ENCODE measurements at places on chromosomes 6 and 20.

- no peaks in the 10 kb centered on the region for H3K36me3 ChIP-seq
- H3K27me3 ChIP-seq, result no peaks in the 10 kb centered on the region
- H3K4me3 ChIP-seq, result no peak overlapping the region
- H3K27ac ChIP-seq, result peak overlapping the region; percentile 95
Measured at GRCh38 chr20:37822141-37822601, 80.8 kb upstream of the VSTM2L start.

DNA sequence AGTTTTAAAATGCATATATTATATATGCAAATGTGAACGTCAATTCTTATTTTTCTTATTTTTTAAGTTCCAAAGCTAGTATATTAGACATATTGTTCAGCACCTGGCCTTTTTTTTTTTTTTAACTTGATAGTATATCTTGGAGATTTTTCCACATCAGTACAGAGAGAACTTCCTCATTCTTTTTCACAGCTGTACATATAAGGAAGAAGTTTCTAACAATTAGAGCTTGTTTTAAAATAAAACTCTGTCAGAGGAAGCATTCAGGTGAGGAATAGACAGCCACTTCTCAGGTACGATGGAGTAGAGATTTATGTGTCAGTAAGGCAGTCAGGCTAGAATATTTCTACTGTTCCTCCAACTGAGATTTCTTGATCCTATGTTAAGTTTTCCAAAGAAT lies 233.1 kb upstream of the SUPT3H start:
- H3K4me3 ChIP-seq, result no peak overlapping the region
- H3K27ac ChIP-seq, result no peak overlapping the region
- H3K4me1 ChIP-seq, result peaks cover 13% of the 10 kb centered on the region
- H3K36me3 ChIP-seq, result no peaks in the 10 kb centered on the region
- no peak for DNase-seq

- peak overlapping the region; percentile 89 for H3K27ac ChIP-seq
- peak; percentile 47 for DNase-seq
- no peaks in the 10 kb centered on the region for H3K27me3 ChIP-seq
- H3K4me1 ChIP-seq, result peaks cover 60% of the 10 kb centered on the region
Measured at GRCh38 chr6:3753228-3753835, 1.8 kb upstream of the PXDC1 start.

DNA sequence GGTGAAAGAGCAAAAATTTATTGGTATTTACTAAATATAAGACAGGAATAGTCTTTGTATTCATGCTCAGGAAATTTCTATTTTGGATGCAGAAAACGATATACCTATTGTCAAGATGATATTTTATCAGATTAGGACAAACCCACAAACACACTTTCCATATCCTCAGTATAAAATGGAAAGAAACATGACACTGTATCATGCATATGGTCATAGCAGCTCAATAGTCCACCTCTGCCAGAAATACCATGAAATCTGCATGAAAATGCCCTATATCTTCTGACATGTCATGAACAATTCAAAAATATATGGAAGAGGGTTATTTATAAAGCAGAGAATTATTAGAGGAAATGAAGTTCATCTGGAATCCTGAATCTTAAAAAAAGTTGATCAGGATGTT lies 11.7 kb upstream of the HINT3 start:
- no peak overlapping the region for H3K4me3 ChIP-seq
- no peaks in the 10 kb centered on the region for H3K36me3 ChIP-seq
- no peaks in the 10 kb centered on the region for H3K27me3 ChIP-seq
- H3K27ac ChIP-seq, result peak overlapping the region; percentile 89
- no peak for DNase-seq

DNA sequence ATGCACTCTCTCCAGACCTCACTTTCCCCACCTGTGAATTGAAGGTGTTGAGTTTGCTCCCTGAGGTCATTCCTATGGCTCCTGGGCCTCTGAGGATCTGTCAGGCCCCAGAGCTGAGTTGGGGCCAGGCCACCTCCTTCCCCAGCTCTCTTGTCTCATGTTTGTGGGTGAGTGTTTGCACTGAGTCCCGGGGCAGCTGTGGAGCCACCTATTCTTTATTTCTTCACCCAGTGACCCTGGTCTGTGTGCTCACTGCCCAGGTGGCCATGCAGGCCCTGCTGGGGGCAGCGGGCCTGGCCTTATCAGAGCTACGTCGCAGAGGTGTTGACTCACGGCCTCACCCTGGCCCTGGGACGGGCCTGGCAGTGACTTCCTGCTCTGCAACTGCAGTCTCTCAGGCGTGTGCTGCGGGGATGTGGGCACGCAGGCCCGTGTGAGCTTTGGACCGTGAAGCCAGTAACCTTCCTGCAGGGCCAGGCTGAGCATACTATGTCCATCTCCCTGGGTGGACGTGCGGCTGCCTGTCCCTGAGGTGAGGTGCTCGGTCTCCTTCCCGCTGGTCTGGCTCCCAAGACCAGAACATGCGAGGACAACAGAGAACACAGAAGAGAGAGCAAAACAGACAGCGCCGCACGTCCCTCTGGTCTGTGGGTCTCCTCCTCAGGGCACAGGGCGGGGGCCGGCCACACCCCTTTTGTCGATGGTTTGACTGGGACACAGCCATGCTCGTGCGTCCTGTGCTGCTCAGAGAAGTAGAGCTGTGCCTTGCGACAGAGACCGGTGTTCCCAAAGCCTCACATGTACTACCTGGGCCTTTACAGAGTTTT lies 12.1 kb downstream of the TMEM181 start:
- no peaks in the 10 kb centered on the region for H3K4me1 ChIP-seq
- peak; percentile 41 for DNase-seq
- H3K27me3 ChIP-seq, result no peaks in the 10 kb centered on the region
- peaks cover 36% of the 10 kb centered on the region for H3K36me3 ChIP-seq
- no peak overlapping the region for H3K27ac ChIP-seq
- H3K4me3 ChIP-seq, result no peak overlapping the region

DNA sequence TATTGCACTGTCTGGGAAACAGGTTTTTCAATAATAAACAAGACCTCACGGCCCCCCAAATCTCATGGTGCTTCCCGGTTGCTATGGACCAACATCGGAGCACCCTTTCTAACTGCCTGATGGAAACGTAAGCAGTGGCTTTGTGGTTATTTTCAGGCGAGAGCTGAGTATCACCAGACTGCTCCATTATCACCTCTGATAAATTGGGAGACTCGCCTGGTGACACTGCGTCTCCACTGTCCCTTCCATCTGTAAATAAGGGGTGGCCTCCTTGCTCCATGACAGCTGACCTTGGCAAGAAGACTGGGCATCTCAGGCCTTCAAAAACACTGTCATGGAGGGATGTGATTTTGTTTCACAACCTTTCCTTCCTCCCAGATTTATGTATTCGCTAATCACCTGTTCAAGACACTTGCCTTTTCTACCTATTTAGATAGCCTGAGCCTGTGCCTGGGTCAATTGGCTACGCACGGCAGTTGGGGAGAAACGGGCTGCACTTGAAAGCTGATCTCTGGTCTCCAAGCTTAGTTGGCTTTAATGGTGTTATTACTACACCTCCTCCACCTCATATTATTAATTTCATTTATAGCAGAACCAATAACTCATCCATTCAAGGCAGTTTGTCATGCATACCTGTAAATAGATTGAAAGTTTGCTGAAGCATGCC lies 17.7 kb upstream of the CDH4 start:
- H3K27ac ChIP-seq, result no peak overlapping the region
- no peaks in the 10 kb centered on the region for H3K36me3 ChIP-seq
- no peaks in the 10 kb centered on the region for H3K4me1 ChIP-seq
- peaks cover 6% of the 10 kb centered on the region for H3K27me3 ChIP-seq

- H3K4me1 ChIP-seq, result no peaks in the 10 kb centered on the region
- H3K4me3 ChIP-seq, result no peak overlapping the region
- H3K27me3 ChIP-seq, result no peaks in the 10 kb centered on the region
- no peaks in the 10 kb centered on the region for H3K36me3 ChIP-seq
- DNase-seq, result no peak
- H3K27ac ChIP-seq, result no peak overlapping the region
Measured at GRCh38 chr6:55778705-55779104, 96.7 kb downstream of the BMP5 start.

- peaks cover 7% of the 10 kb centered on the region for H3K4me1 ChIP-seq
- no peak overlapping the region for H3K27ac ChIP-seq
- no peaks in the 10 kb centered on the region for H3K36me3 ChIP-seq
- no peak for DNase-seq
Measured at GRCh38 chr20:41213150-41213820, 75.9 kb downstream of the PLCG1 start.

DNA sequence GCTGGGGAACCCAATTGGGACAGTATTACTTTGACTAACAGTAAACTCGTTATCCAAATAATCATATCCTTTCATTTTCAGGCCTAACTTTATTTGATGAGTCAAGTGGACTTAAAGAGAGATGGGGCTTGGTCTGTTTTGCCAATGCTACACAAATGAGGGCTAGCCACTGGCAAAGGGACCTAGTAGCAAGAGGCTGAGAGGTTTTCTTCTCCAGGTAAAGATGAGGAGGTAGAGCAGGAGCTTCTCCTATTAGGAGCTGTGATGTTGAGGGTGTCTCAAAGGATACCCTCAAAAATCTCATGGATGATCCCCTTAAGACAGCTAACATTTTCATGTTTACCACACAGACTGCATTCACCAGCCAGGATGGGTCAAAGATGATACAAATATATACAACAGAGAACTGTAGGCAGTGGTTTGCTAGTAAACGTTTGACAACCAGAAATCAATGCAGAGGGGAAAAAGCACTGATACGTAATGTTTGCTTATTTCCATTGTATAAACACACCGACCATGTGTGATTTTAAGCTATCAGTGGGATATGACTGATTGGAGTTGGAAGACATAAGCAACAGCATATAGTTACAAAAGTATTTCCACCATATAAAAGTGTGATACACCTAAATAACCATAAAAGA lies 153.3 kb downstream of the IBTK start:
- no peak overlapping the region for H3K27ac ChIP-seq
- H3K36me3 ChIP-seq, result no peaks in the 10 kb centered on the region
- H3K4me3 ChIP-seq, result no peak overlapping the region

GRCh38 chr20:50681359-50682064 lies 9.8 kb downstream of the RIPOR3 start:
- H3K36me3 ChIP-seq, result no peaks in the 10 kb centered on the region
- no peaks in the 10 kb centered on the region for H3K27me3 ChIP-seq
- no peak for DNase-seq
- H3K4me3 ChIP-seq, result no peak overlapping the region
- no peak overlapping the region for H3K27ac ChIP-seq

DNA sequence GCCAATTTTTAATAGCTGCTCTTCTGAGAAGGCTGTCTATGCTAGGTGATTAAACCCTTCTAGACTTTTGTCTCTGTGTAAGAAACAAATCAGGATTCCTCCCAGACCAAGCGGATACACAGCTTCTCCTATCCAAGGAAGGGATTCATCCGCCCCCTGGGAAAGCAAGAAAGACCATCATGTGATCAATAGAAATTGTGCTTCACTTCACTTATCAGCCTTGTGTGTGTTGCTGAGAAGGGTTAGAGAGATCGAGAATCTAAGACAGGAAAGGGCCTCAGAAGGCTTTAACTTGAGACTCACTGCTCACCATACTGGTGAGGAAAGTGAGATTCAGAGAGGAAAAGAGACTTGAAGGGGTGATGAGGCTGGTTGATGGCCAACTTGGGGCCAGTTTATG lies 1.5 kb downstream of the ABCC10 start:
- no peak for DNase-seq
- H3K4me1 ChIP-seq, result peaks cover 13% of the 10 kb centered on the region
- H3K27me3 ChIP-seq, result no peaks in the 10 kb centered on the region
- H3K4me3 ChIP-seq, result no peak overlapping the region
- peaks cover 16% of the 10 kb centered on the region for H3K36me3 ChIP-seq

DNA sequence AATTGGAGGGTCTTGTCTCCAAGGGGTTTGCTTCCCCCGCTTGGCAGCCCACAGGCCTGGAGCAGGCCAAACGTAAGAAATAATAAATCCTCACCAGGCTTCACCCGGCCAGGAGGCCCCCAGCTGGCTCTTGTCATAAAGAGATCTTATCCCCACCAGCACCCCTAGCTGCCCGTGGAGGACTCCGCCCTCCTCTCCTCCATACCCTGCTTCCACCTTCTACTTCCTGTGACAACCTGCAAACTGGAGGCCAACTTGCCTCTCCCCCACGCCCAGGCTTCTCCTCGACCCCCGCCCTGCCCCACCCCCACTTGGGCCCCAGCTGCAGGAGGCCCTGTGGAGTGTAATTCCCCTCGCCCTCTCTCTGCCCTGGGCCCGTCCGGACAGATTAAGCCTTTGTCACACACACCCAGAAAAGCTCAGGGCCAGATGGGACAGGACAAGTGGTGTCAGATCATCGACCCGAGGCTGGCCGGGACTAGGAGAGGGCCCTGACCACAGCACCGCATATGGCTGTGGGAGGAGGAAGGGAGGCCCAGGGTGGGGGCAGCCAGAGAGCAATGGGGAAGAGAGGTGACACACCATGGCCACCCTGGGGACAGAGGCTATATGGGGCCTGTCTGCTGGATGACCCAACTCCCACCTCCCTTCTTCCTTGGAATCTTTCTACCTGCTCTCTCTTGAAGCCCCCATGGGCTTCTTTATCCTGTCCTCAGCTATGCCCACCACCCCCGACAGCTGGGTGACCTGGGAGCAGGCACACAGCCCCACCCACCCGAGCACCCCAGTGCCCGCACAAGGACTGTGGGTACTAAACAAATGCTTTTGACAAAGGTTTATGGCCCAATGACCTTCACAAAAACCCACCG lies 3.9 kb downstream of the NOL4L start:
- H3K27ac ChIP-seq, result no peak overlapping the region
- no peak overlapping the region for H3K4me3 ChIP-seq
- no peaks in the 10 kb centered on the region for H3K36me3 ChIP-seq
- no peak for DNase-seq

- peaks cover 16% of the 10 kb centered on the region for H3K4me1 ChIP-seq
- H3K27me3 ChIP-seq, result no peaks in the 10 kb centered on the region
- H3K27ac ChIP-seq, result no peak overlapping the region
- DNase-seq, result no peak
Measured at GRCh38 chr6:14874975-14875480, 370.8 kb upstream of the JARID2 start.

DNA sequence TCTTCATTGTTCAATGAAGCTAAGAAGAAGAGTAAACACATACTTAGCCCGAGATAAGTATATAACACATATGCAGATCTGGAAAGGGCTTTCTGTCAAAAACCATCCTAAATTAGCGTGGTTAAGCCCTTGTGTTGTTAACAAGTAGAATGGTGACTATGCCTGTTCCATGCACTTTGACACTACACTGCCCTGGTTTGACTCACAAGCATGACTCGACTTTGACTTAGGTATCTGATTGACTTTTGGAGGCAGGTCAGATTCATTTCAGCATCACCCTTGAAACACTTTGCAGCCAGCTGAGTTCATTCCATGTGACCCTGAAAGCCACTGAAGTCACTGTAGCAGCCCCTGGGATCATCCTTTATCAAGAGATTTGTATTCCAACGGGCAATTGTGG lies 239.8 kb downstream of the TBX18 start:
- H3K27ac ChIP-seq, result no peak overlapping the region
- H3K4me1 ChIP-seq, result peaks cover 13% of the 10 kb centered on the region
- no peak for DNase-seq
- no peaks in the 10 kb centered on the region for H3K36me3 ChIP-seq
- H3K4me3 ChIP-seq, result no peak overlapping the region

GRCh38 chr20:25071734-25072133 lies 10.2 kb downstream of the VSX1 start:
- H3K4me3 ChIP-seq, result no peak overlapping the region
- no peak for DNase-seq
- H3K27ac ChIP-seq, result no peak overlapping the region
- peaks cover 16% of the 10 kb centered on the region for H3K27me3 ChIP-seq
- H3K36me3 ChIP-seq, result no peaks in the 10 kb centered on the region

Data from SJSA1 (cell line).